ENCODE measurements at places on chromosomes 7 and 10.

GRCh38 chr7:17014686-17015085 is 132.9 kb upstream of the AGR3 start:
- no peak for DNase-seq

- no peak for DNase-seq
Measured at GRCh38 chr7:104973909-104974415, 40.0 kb upstream of the KMT2E start.

DNA sequence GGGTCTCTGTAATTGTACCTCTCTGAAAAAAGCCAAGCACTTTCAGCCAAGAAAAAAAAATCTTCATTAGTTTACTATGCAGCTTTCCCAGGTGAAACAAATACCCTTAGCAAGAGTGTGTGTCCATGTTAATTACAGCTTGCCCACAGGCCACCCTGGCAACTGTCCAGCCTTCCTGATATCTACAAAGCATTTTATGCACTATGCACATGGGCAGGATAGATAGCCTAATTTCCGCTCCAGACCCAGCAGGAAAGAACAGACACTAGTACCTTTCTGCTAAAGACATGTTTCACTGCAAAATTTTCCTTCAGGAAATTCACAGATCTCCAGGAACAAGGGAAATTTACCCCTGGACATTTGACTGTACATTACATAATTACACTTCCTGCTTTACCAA is 24.4 kb downstream of the CACNA2D1 start:
- DNase-seq: no peak

GRCh38 chr10:12509794-12510100 is 160.4 kb downstream of the CAMK1D start:
- no peak for DNase-seq

- no peak for DNase-seq
Measured at GRCh38 chr10:49009199-49009979, 69.7 kb upstream of the LRRC18 start.

DNA sequence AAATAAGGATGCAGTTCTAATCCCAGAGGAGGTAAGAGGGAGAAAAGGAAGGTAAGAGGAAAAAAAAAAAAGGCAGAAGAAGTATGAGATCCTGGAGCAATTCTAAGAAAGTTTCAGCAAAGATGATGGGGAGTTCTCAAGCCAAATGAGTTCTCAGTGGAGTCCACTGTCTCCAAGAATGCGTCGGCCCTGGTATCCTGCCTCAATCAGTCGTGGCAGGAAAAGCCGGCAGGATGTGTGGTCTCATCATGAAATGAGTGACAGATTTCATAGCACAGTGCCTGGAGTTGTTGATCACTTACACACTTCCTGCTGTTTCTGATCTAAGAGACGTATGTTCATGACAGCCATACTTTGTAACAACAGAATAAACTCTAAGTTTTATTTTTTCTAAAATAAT is 554.9 kb downstream of the NXPH1 start:
- DNase-seq: no peak

DNA sequence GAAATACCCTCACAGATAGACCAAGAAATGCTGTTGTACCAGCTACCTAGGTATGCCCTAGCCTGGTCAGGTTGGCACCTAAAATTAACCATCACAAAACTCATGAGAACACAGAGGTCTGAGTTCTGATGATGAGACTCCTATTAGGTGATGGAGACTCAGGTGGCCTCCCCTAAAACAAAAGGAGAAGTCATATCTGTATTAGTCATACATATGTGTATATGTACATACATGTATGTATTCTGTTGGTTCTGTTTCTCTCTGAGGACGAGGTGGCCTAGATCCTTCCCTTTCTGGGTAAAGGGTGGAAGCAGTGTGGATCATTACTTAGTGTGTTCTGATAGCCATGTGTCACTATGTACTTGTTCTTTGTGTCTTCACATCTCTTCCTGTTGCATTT is 207.2 kb upstream of the PRSS1 start:
- DNase-seq: no peak

GRCh38 chr7:92793656-92794205 is 42.6 kb downstream of the CDK6 start:
- no peak for DNase-seq

DNA sequence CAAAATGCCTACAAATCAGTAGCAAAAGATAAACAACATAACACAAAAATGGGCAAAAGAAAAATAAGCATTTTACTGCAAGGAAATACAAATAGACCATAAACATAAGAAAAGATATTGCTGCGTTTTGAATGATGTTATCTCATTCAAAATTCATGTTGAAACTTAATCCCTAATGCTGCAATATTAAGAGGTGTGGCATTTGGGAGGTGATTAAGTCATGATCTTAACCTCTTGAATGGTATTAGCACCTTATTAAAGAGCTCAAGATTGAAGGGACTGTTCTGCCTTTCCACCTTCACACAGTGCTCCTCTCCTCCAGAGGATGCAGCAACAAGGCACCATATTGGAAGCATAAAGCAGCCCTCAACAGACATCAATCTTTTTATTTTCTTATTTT is 12.4 kb upstream of the TNKS2 start:
- no peak for DNase-seq

GRCh38 chr7:143396625-143397556 is 11.8 kb downstream of the EPHA1 start:
- no peak for DNase-seq

- DNase-seq: no peak
Measured at GRCh38 chr10:19158358-19158757, 109.8 kb downstream of the MALRD1 start.

- DNase-seq: no peak
Measured at GRCh38 chr10:3419719-3420495, 247.3 kb upstream of the PITRM1 start.

GRCh38 chr7:25625306-25625992 is 397.2 kb upstream of the NPVF start:
- DNase-seq: no peak
